ENCODE measurements at places on chromosomes 5 and 9.

DNA sequence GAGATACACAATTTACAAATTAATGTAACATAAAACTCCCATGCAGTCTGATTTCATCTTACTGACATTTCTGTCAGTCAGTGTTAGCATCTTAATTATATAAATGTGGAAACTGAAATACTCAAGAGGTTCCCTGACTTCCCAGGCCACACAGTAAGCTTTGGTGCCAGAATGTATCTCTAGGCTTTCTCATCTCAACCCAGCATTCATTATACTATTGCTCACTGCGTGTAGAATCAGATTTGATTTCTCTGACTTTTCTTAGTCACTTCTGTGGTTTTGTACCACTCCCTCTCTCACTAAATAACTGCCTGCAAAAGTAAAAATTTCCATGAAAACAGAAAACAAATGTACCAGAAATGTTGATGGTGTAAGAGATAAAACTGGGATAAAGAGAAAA is 31.7 kb upstream of the CDKN2B start:
- no peak for DNase-seq

DNA sequence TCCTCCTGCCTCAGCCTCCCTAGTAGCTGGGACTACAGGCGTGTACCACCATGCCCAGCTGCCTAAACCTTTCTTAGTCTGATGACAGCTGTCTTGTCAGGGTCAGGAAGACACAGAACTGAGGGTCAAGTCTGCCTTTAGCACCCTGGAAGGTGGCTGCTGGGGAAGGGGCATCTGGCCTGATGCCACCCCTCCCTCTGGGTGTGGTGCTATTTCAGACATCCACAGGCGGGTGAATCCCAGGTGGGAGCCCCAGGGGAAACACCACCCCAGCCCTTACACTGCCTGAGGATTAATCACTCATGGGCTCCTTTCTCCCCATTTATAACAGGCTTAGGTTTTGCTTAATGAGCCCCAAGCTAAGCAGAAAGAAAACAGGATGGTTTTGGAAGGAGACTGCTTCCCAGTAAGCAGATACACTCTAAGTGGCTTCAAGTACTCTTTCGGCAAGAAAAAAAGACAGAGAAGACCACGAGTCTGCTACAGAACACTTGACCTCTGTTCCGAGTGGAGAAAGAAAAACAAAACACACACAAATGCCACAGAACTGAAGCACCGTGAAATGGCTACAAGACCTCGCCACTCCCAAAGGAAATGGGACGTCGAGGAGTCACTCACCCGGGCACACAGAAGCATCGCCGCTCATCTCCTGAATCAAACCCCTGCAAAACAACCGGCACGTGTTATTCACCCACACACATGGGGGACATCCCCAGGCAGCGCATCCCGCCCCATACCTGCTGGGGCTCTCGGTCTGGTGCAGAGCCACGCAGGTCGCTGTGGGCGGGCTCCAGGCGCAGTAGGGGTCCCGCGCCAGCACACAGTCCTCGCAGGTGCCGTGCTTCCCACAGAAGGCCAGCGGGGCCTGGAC is 62.4 kb downstream of the SECISBP2 start:
- DNase-seq = no peak

- DNase-seq = no peak
Observed at GRCh38 chr9:72826996-72827949, 125.6 kb downstream of the ALDH1A1 start.

GRCh38 chr5:74503-75109 is 17.4 kb upstream of the PLEKHG4B start:
- no peak for DNase-seq

DNA sequence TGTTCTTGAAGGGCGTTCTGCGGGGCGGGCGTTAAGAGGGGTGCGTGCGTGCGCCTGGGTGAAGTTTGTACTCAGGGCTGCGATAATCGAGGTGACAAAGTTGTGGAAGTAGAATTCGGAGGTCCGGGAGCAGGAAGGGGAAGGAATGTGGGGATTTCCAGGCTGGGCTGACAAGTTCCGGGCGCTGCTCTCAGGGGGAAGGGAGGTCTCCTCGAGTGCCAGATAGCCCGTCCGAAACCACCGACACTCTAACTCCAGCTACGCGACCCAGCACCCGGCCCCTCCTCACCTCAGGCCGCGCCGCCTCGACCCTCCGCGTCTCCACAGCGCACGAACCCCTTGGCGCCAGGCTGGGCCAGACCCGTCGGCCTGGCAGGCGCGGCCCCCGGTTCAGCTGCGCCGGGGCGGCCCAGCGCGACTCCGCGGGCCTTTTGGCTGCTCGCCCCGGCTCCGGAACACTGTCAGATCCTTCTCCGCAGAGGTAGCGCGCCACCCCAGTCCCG is at the start of gene IL6ST:
Gene IL6ST (minus strand): TSS at position 469 of the 503 bp plus-strand sequence. CDS start 18,685 bp downstream, outside the sequence.
- peak; percentile 50 for DNase-seq

DNA sequence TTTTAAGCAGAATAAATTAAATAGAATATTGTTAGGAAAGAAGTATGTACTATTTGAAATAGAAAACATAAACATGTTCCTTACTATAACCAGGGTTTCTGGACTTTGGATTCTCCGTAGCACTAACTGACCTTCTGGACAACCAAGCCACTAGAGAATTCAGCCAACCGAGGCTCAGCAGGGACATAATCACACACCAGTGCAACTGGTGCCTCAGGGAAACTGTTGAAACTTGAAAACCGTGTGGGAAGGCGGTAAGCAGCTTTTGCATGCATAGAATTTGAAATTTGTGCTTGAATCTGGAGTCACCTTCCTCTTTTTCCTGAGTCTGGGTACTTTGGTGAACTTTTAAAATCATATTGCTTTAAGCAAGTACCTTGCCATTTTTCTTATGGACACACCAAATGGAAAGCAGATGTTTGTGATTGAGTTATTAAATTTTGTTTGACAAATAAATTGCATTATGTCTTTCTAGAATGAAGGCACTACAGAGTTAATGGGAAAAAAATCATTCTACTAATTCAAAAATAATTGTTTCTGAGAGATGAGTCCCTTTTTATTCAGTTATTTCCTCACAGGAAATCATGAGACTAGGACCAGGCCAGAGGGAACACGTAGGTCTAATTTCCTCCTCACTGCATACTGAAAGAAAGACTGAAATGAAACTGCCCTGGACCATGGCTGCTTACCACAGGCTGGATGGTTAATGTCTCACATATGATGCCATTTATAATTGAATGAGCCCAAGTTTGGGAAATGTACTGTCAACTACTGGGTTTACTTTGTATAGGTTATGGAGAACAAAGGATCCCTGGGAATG is 20.6 kb upstream of the SCAMP1 start:
- DNase-seq = no peak

- DNase-seq = no peak
Observed at GRCh38 chr5:137366526-137366925, 132.6 kb downstream of the SPOCK1 start.

DNA sequence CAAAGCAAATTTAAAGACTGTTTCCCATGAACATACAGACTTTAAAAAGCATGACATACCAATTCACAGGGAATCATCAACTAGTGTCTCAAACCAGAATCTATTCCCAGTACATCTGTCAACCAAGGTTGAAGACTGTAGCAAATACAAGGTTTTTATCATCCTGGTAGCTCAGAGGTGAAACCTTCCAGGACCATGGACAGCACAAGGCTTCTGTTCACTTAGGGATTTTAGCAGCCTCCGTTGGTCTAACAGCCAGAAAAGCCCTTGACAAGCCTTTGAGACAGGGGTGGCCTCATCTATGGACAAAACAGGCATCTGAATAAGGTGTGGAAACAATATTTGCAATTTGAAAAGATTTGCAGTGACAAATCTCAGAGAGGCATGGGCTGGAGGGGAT is 119.0 kb downstream of the TRIM32 start:
- DNase-seq = no peak

DNA sequence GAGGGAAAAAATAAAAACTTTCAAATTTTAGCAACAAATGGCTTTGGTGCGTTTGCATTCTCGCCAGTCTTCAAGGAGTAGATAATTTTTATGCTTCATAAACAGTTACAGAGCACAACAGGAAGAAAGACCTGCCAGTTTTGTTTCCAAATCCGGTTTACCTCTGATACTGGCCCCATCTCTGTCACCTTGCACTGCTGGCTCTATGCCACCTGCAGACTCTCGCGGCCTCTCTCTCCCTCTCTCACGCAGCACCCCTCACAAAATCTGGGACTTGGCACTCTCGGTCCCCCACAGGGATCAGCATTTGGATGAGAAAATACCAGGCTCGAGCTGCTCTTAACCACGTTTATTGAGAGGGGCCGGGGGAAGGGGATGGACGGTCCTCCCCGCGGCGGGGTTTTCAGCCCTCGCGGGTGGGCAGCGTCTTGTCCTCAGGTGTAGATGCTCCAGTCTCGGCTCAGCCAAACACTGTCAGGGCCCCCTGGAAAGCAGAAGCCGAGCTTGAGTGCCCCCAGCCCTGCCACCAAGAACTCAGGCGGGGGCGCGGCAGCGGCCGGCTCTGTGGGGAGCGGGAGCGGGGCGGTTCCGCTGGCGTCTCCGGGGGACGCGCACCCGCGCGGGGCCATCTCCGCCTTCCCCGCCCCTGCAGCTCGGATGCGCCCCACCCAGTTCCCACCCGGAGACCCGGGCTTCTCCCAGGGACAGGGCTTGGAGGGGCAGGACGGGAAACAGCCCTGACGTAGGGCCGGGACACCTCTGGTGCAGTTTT is 1.3 kb downstream of the SCGB3A1 start:
- DNase-seq = no peak
